NCI-H1092 treated with DMSO at 0.1 percent for 48 hours (cell line): ENCODE measurements at places on chromosomes 6 and 20.
A peak's percentile ranks its signal among the peaks of the same experiment; 100 is the strongest.

GRCh38 chr6:56970849-56971248 lies 15.9 kb downstream of the BEND6 start:
- DNase-seq: no peak

DNA sequence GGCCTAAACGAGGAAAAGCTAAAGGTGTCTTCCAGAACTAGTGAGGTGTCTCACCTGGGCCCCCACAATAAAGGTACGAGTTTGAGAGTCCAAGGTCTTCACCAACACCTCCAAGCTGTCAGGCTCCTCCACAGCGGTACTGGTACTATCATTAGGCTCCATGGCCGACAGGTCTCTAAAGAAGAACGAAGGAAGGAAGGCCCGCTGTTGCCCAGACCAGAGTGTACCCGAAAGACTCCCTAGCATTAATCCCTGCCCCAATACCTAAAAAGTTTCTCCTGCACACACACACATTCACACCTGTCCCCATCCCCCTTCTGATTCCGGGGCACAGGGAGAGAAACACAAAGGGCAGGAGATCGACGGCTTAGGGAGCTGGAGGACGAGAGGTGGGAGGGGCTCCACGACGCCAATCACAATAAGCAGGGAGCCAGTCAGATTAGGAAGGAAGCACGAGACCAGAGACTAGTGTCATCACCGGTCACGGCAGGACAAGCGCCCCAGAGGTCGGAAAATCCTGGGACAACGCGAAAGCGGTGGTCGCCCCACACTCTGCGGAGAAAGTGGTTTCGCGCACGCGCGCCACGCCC lies 764 bp downstream of the BAG6 start:
- peak; percentile 46 for DNase-seq

DNA sequence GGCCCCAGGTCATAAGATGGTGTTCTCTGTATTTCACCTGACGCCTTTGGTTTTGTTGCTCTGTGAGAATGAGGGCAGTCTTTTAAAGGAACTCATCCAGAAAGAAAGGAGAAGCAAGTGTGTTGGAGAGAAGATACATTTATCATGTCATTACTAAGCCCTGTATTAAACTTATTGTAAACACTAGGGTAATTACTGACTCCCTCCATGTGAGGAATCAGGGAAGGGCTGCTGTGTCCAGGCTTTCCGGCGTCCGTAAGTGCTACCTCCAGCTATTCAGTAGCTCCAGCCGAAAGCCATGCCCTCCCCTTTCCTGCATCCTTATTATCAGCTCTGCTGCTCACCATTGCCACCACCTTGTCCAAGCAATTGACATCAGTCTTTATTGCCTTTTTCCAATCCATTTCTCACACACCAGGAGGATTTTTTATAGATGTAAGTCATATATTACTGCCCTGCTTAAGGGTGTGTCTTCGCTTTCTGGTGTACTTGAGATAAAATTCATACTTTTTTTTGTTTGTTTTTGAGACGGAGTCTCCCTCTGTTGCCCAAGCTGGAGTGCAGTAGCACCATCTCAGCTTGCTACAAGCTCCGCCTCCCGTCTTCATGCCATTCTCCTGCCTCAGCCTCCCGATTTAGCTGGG lies 94.7 kb downstream of the RPP40 start:
- no peak for DNase-seq

- no peak for DNase-seq
Measured at GRCh38 chr6:57432157-57432556, 114.7 kb downstream of the PRIM2 start.

GRCh38 chr6:12009180-12009685 lies 2.9 kb upstream of the HIVEP1 start:
- DNase-seq: no peak

- no peak for DNase-seq
Measured at GRCh38 chr6:46440141-46440540, 51.1 kb downstream of the RCAN2 start.

DNA sequence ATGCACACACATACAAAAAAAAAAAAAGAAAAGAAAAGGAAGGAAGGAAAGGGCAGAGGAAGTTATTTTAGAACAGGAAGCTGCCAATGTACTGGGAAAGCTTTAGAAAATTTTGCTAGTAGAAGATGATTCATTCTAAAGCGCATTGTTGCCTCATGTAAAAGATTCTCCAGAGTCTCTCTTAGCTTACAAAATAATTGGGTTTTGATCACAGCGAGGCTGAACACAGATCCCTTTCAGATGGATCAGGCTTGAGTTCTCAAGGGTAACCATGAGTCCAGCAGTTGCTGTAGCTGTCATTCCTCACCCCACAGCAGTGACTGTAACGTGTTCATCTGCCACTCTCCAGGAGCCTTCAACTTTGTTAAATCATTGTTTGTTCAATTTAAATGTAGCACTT lies 81.9 kb downstream of the PHACTR2 start:
- DNase-seq: no peak

GRCh38 chr6:104957301-104958177 lies 632 bp downstream of the LIN28B start:
- DNase-seq: no peak

DNA sequence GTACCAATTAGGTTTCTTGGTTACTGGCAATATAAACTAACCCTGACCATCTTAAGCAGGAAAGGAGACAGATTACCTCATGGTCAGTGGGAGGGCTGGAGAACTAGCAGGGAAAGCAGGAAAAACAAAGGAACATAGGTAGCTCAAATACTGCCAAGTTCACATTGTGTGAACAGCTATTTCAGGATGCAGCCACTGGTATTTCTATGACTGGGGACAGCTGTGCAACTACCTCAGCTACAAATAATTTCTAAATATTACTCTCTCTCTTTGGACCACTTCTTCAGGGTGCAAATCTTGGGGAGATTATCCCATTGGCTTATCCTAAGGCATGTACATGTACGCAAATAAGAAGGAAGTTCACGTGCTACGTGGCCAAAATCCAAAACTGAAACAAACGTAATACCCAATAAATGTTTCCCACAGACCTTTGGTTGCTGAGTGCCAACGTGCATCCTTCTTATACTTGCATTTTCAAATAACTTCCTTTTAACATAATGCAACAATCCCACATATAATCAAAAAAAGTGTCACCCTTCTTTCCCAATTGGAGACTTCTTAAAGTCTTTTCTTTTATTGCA lies 180.9 kb downstream of the PHF3 start:
- no peak for DNase-seq

DNA sequence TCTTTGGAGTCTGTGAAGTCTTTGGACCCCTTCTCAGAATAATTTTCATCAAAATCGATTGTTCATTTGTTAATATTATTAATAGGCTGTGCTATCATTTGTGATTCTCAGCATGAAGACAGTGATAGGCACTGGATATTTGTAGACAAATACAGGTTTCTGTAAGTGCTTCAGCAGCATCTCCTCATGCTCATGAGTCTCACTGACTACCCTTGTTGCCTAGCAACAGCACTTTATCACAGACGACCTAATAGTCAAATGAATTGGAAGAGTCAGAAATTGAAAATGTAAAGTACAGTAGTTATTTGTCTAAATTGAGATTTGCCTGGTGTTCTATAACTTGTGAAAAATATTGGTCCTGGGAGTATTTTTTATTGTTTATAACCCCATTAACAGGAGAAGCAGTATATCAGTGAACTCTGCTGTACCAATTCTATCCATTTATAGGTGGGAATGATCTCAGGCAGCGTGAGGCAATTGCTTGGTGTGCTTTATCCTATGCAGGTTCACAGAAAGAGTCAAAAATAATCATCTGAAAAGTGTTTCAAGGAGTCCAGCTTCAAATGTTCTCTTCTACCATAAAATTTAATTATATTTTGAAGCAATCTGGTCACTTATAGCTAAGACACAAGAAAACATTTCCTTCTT lies 684.6 kb downstream of the RFPL4B start:
- no peak for DNase-seq

GRCh38 chr20:5528261-5528660 lies 211.5 kb upstream of the PROKR2 start:
- DNase-seq: no peak

DNA sequence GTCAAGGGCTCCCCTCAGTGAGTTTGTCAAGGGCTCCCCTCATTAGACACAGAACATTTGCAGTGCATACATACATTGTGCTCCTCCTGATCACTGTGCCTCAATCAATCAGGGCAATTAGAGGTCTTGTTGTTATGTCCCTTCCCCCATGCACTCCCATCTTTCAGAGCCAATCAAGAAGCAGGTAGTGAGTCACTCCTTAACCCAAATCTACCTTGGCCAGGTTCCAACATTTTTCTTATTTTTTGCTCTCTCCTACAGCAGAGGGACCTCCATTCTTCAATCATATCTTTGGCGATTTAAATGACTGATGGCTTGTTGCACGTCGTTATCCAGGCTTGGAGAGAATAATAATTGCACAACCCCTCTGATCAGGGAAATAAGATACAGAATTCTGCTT lies 409.9 kb upstream of the SPTLC3 start:
- no peak for DNase-seq

DNA sequence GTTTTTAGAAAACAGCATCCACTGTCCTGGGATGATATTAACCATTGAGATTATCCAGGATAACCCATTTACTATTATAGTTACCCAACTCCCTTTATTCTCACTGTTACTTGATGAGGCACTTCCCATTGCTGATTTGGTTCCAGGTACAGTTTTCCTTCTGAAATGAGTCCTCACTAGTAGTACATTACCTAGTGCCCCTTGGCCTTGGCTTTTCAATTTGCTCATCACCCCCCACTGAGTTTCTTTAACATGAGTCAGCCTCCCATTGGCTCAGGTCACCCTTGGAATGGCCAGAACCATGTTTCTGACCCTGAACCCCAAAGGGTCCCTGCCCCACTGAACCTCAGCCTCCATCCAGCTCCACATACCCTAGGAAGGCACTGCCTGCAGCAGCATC lies 28.4 kb downstream of the MDGA1 start:
- no peak for DNase-seq

DNA sequence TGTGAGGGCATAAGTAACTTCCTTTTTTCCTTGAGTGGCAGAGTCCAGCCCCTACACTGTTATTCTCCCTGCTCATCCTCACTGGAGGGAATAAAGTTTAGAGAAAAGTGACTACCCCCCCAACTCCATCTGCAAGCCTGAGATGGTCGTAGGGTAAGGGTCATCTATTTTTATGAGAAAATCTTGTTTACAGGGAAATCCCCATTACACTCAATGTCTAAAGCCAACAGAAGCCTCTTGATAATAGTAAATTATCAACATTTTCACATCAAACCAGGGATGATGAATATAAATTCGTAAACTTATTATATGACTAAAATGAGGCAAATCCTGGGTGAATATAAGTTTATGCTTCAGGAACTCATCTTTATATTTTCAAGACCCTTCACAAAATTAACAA lies 174.0 kb upstream of the KCNK16 start:
- no peak for DNase-seq

DNA sequence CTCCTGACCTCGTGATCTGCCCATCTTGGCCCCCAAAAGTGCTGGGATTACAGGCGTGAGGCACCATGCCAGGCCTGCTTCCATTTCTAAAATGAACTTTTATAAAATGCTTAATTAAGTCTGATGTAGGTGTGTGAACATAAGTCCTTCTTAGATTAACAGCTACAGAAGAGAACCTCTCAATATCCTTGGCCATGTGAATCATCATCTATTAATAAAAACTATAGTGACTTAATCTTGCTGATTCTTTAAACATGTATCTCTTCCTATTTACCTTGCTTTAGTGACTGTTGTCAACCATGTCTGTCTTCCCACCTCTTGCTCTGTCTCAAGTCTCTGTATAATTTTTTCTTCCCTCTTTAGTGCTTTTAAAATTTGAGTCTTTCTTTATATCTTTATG lies 127.1 kb downstream of the JARID2 start:
- no peak for DNase-seq

GRCh38 chr20:25399037-25399430 lies 8.4 kb upstream of the ABHD12 start:
- DNase-seq: peak; percentile 65

DNA sequence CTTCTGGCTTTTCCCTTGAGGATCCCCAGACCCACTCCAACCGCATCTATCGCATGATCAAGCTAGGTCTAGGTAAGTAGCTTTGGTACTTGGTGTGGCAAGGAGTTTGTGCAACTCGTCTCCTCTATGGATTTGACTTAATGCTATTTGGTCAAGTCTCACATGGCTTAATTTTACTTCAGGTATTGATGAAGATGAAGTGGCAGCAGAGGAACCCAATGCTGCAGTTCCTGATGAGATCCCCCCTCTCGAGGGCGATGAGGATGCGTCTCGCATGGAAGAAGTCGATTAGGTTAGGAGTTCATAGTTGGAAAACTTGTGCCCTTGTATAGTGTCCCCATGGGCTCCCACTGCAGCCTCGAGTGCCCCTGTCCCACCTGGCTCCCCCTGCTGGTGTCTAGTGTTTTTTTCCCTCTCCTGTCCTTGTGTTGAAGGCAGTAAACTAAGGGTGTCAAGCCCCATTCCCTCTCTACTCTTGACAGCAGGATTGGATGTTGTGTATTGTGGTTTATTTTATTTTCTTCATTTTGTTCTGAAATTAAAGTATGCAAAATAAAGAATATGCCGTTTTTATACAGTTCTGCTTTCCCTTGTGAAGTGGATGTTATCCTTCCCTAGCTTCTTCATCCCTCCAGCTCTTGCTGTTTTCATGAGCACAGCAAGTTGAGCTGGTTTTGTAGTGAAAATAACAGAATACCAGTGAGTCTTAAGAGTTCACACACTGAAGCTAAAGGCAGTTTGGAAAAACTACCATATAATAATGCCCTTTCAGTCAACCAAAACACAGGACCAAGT lies 3.8 kb downstream of the SLC35B2 start:
- DNase-seq: peak; percentile 13

GRCh38 chr20:40741507-40742106 lies 52.6 kb upstream of the MAFB start:
- peak; percentile 7 for DNase-seq

DNA sequence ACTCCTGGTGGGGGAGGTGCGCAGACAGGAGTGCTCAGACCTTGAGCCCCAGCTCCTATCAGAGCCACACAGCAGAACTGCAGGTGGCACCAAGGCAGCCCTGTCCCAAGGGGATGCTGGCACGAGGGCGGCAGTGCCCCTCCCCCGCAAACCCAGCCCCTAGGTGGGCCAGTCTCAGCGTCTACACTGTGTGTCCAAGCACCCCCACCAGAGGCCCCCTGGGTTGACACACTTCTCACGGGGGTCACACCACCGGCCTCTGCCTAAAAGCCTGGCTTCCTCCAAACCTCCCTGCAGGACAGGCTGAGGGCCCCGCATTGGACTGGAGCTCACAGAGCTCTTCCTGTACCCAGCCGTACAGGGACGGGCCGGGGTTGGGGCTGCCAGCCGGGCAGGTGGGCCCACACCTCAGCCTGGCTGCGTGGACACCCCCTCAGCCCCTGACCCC lies 8.1 kb downstream of the SLC2A4RG start:
- DNase-seq: no peak

GRCh38 chr6:38501931-38502330 lies 137.8 kb downstream of the BTBD9 start:
- peak; percentile 72 for DNase-seq

DNA sequence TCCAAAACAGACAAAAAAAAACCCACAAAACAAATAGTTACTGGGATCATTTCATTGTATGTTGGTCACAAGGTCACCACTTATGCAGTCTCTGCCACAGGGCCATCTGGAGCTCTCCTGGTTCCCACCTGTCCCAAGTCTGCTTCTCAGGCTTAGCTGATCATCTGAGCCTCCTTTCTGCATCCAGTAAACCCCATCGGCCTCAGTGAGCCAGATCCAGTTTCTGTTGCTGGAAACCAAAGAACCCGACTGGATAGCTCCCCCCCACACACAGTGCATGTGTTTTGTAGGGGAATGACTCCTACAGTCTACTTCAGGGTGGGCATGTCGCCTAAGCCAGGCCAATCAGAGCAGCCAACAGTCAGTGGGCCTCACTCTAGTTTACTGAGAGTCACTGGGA lies 233.3 kb downstream of the PREX1 start:
- no peak for DNase-seq

GRCh38 chr6:31362751-31363150 lies 5.8 kb upstream of the HLA-B start:
- no peak for DNase-seq
